ENCODE measurements at places on chromosomes 2 and 18. TPM values are rescaled to one million over a fixed set of nuclear protein-coding genes. Genes with fewer than 3 reads are reported as not detected.

DYNAP gene
- polyA plus RNA-seq: not detected

CYS1 gene
- 0.72 TPM for polyA plus RNA-seq

DCAF17 gene
- polyA plus RNA-seq: 3.0 TPM

INHA gene
- polyA plus RNA-seq: 0.15 TPM

MERTK gene
- polyA plus RNA-seq: 6.3 TPM

CCDC88A gene
- polyA plus RNA-seq: 10.7 TPM

C2orf15 gene
- polyA plus RNA-seq: 0.25 TPM

COL4A3 gene
- polyA plus RNA-seq: 0.46 TPM

SPDYA gene
- 0.49 TPM for polyA plus RNA-seq

TPO gene
- polyA plus RNA-seq: not detected

WNT10A gene
- 0.01 TPM for polyA plus RNA-seq

RND3 gene
- polyA plus RNA-seq: 30.0 TPM

SLC4A5 gene
- polyA plus RNA-seq: 0.12 TPM

DNA sequence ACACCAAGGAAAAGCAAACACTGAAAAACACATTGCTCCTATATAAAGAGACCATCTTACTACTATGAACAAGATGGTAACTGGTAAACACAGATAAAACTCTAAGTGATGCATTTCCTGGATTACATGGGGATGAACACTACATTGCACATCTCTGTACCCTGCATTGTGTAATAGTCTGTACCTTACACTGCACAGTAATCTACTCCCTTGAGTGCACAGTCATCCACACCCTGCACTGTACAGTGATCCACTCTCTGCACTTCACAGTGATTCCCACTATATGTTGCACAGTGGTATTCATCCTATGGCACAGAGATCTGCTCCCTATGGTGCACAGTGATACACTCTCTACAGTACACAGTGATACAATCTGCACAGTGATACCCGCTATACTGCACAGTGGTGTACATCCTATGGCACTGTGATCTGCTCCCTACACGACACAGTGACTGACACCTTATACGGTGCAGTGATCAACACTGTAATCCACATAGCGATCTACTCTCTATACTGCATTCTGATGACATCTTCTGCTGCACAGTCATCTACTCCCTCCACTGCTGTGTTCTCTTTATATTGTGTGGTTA is 462.2 kb upstream of the RGPD4 start:
- no peak for DNase-seq

DNA sequence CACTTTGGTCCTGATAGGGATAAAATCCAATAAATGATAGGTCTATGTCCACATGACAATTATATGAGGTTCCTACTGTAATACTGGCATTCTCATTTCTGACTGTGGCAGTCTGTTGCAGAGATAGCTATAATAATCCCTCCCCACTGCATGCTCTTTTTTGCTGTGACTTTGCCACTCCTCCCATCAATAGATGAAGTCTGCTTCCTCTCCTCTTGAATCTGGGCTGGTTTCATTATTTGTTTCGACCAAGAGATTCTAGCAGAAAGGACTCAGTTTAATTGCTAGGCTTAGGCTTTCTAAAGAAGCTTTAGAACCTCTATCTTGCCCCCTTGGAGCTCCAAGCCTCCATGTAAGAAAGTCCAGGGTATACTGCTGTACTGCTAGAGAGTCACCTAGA is 23.3 kb upstream of the CREB1 start:
- DNase-seq: no peak

DNA sequence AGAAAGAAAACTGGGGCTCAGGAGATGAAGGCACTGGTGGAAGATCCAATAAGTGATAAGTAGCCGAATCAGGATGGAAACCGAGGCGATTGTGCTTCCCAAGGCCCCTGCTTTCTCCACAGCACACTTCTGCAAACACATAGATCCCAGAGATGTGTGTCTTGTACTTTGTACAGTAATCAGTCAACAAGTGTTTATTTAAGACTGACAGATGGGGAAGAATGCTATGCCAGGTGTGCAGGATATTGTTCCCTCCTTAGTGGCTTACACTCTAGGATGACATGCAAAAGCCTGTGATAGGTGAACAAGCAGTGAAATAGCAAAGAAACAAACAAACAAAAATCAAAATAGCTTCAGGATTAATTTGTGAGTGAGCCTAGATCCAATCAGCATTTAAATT is 116.6 kb downstream of the ACTR3 start:
- DNase-seq: no peak

DNA sequence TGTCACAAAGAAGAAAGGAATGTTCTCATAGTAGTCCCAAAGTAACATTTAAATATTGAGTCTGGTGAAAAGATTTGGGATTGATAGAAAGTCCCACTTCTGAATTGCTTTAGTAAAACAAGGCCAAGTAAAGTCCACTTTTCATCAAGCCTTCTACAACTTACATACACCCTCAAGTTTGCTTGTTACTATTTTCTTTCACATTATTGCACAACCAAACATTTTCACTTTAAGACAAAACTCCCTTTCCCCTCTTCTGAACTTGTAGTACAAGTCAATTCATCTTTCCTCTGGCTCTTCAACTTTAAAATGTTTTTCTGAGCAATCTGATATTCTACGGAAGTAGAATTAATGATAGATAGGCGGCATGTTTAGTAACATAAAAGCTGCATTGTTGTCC is 11.0 kb downstream of the MAIP1 start:
- DNase-seq: no peak

GRCh38 chr2:5409898-5410381 is 282.2 kb upstream of the SOX11 start:
- DNase-seq: no peak

- DNase-seq: no peak
Measured at GRCh38 chr18:26225022-26225693, 1.1 kb upstream of the TAF4B start.

- DNase-seq: no peak
Measured at GRCh38 chr18:38421872-38422615, 856.4 kb upstream of the CELF4 start.

DNA sequence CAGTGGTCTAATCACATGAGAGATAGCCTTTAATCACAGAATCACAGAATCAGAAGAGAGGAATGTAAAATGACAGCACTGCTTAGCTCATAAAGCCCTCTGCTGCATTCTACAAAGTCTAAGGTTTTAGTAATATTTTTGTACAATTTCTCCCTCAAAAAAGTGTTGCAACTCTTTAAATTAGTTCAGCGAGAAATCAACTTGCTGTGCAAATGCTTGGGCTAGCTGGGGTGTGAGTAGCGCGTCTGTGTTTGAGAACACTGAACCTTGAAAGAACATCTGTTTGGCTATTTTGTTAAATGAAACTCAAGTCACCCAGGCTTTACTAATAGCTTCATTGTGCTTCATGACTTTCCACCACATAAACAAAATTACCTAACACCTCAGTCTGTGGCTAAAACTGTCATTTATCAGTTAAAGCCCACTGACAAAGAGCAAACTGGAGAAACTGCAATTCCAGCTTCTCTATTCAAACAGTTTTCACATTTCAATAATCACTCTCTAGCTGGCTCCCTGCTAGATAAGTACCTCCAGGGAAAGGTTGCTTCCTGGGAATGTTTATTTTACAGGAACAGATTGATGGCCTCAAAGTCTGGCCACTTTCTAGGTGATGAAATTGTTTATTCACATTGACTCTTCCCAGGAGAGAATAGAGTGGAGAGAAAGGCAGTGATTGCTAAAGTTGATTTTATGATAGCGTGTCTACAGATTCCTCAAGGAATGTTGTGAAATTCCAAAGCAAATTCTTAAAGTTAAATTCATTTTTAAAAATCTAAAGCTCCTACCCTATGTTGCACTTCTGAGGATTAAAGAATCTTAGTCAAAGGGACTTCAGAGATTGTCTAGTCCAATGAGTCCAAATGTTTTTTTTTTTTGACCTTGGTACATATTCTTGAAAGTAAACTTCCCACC is 36.0 kb upstream of the STAT1 start:
- DNase-seq: no peak

GRCh38 chr2:46299365-46300263 is 2.4 kb downstream of the EPAS1 start:
- DNase-seq: peak; percentile 48

- no peak for DNase-seq
Measured at GRCh38 chr2:212416086-212416485, 122.5 kb downstream of the ERBB4 start.

GRCh38 chr2:144358374-144358964 is 161.4 kb downstream of the ZEB2 start:
- DNase-seq: no peak

DNA sequence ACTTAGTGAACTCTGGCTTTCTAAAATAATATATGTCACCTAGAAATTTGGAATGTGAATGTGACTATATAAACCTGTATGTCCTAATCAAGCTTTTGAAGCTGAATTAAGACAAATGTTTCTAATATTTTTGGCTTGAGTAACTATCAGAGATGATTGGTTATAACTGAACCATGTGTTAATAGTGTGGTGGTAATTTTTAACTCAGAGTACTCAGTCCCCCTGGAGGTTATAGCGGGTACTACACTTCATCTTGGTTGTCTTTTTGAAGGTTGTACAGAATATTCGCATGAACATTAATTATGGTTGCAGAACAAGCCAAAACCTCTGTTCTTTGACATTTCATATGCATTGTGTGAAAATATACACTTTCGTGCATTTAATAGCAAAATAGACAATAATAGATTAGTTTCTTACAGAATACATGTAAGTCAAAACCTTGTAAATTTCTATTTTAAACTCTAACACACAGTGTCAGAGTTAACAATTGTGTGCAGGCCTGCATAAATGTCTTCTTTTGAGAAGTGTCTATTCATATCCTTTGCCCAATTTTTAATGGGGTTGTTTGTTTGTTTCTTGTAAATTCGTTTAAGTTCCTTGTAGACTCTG is 86.0 kb downstream of the OSBPL6 start:
- DNase-seq: no peak

- no peak for DNase-seq
Measured at GRCh38 chr2:220892018-220892634, 680.0 kb downstream of the EPHA4 start.

DNA sequence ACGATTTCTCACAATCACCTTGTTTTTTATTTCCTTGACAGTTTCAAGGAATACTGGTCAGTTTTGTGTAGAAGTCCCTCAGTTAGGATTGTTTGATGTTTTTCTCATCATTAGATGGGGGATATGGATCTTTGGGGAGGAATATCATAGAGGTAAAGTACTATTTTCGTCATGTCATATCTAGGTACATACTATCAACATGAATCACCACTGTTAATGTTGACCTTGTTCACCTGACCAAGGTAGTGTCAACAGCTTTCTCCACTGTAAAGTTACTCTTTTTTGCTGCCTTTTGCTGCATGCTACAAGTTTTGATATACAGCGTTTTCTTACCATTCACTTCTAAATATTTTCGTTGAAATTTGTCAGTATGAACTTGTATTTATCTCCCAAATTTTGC is 32.7 kb downstream of the NLRC4 start:
- DNase-seq: no peak

DNA sequence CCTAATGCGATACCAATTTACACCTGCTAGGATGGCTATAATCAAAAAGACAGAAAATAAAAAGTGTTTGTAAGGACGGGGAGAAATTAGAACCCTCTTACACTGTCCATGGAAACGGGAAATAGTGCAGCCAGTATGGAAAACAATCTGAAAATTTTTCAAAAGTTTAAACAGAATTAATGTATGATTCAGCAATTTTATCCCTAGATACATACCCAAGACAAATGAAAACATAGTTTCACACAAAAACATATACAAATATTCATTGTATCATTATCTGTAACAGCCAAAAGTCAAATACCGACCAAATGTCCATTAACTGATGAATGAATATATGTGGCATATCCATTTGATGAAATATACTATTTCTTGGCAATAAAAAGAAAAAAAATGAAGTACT is 313.5 kb upstream of the GYPC start:
- DNase-seq: no peak

GRCh38 chr2:52659546-52659945 is 1108.1 kb upstream of the CHAC2 start:
- no peak for DNase-seq

GRCh38 chr2:15155959-15156574 is 405.1 kb downstream of the NBAS start:
- DNase-seq: no peak

- no peak for DNase-seq
Measured at GRCh38 chr2:230944123-230944653, 19.1 kb upstream of the GPR55 start.

DNA sequence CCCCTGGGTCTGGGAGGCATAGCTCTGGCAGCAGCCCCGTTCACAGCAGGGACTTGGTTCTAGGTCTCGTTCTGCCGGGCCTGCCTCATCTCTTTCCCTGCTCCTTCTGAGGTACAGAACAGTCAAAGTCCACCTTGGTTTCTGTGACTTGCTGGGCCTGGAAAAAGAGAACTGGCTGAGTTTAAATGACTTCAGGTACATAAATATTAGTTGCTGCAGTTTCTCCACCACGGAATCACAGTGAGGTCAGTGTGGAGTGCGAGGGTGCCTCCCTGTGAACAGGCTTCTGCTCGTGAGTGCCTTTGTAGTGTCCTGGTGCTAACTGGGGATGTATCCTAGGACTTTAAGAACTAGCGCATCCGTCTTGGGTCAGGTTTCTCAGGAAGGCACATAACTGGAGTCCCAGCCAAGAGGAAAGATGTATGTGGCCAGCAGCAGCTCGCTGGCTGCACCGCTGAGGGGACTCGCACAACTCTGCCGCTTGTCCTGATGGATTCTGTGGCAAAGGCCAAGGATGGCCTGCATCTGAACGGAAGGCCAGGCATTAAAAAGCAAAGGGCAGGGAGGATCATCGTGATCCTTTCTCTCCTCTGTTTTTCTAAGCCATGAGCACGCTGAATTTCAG is 188.6 kb downstream of the SH3RF3 start:
- DNase-seq: no peak

DNA sequence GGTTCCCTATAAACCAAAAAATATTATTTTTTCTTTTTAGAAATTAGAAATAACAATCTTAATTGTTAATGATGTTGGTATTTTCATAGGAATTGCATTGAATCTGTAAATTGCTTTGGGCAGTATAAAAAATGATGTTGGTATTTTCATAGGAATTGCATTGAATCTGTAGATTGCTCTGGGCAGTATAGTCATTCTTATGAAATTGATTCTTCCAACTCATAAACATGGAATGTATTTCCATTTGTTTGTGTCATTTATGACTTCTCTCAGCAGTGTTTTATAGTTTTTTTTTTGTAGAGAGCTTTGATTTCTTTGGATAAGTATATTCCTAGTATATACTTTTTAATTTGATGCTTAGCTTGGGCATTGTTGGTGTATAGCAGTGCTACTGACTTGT is 82.0 kb upstream of the NT5C1B start:
- DNase-seq: no peak

- DNase-seq: no peak
Measured at GRCh38 chr2:43097644-43098408, 128.6 kb downstream of the ZFP36L2 start.

GRCh38 chr18:24991141-24992060 is 360.6 kb downstream of the ZNF521 start:
- DNase-seq: no peak

- DNase-seq: no peak
Measured at GRCh38 chr2:6412533-6413091, 453.1 kb downstream of the CMPK2 start.

GRCh38 chr2:74387346-74387745 is 7.2 kb upstream of the DCTN1 start:
- DNase-seq: no peak

Data from liver (tissue), 10 donors.